ENCODE measurements at places on chromosomes 12 and 14.

DNA sequence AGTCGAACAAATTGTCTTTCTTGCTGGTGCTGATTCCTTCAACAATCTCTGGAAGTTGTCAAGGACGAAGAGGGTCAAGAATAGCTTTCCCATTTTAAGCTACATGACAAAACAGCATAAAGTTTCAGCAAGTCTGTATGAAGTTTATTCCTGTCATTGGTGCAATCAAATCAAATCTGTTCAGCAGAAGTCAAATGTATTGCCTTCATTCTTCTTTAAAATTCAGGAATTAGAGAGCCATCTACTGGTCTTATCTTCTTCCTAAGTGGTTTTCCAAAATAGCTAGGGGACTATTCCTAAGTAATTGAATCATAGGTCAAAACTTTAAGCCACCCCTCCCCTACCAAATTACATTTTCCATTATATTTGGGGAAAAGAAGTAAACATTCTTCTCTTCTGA lies 990.2 kb downstream of the GALC start:
- no peak for DNase-seq

DNA sequence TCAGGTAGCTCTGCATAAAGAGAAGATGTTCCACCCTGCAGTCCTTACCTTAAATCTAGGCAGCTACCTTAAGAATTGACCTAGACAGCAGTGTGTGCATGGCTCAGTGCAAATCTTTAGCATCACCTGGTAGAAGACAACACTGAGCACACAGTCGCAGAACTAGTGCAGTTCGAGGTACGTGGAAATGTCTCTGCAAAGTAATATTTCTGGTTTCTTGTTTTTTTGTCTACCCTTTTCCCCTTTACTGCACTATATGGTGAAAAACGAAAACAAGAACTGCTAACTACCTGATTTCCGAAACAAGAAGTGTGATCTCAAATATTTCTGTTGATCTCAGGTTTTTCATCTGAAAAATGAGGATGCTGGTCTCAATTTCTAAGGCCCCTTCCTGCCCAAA lies 82.5 kb downstream of the ETV6 start:
- DNase-seq, result no peak

DNA sequence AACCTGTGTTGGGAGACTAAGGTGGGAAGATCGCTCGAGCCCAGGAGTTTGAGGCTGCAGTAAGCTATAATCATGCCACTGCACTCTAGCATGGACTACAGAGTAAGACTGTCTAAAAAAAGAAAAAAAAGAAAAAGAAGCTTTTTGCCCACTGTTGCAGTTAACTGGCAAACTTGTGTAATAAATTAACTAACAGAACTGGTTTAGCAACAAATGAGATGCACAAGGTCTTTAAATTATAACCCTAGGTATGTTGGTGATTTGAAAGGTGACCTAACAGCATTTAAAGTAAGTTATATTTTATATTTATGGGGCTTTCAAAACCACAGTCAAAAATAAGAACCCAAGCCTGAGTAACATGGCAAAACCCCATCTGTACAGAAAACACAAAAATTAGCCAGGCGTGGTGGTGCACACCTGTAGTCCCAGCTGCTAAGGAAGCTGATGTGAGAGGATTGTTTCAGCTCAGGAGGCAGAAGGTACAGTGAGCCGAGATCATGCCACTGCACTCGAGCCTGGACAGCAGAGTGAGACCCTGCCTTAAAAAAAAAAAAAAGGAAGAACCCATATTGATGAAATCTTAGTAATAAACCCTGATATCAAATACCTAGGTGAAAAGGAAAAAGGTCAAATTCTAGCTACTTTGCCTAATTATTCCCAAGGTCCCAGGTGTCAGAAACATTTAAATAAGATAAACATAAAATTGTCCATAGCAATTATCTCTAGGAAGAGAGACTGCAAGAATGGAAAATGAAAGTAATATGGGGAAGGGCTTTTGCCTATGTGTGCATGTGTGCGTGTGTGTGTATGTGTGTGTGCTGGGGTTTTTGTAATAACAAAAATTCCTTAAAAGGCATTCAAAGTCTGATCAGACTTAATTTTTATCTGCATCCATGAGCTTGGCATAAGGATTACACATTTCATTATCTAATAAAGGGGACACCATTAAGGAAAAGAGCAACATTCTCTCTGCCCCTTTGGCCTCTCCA lies 15.4 kb downstream of the SYNE2 start:
- peak; percentile 48 for DNase-seq

DNA sequence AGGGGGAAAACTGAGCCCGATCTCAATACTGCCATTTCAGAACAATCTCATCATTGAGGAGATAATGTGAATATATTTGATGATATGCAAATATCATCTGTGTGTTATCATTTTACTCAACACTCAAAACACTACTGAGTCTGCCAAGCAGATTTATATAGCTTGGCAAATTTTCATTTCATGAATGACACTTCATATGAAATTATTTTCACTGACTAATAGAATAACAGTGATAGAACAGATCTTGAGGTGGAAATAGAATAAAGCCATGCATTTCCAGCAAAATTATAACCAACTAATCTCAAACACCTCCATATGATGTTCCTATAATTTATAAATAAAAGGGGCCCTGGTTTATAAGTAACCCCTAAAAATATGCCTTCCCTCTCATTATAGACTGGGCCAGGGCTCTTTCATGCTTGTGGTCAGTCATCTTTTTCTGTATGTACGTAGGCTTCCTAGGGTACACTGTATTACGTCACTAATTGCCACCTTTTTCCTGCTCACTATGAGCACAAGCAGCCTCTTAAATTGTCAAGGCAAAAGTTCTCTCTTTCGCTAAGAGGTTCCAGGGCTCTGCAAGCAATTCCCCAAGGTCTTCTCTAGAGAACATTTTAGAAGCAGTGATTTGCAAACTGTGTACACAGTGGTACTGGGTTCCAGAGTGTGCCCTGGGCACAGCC lies 197.1 kb upstream of the FOXN3 start:
- DNase-seq, result no peak
